Stimulated activated naive B cell treated with anti-CD40 and anti-IgM and Interleukin-4, amounts not matched to agents 10 μg/mL and 1 μg/mL and 100 μg/mL, for 72 hours (primary cell): ENCODE measurements at places on chromosomes 11 and 22.

DNA sequence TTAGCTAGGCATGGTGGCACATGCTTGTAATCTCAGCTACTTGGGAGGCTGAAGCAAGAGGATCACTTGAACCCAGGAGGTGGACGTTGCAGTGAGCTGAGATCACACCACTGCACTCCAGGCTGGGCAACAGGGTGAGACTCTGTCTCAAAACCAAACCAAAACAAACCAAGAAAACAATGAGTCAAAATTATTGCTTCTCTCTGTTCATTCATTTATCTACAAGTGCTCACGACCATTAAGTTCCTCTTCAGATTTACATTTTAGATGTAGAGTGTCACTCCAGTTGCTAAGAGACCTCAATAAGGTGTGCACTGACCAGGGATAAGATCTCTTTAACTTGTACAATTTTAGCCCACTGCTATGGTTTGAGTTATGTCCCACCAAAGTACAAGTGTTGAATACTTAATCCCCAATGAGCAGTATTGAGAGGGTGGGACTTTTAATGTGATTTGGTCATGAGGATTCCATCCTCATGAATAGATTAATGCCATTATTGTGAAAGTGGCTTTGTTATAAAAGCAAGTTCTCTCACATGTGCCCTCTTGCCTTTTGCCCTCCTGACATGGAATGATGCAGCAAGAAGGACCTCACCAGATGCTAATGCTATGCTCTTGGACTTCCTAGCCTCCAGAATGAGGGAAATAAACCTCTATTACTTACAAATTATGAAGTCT lies 7.8 kb downstream of the HNRNPUL2 start:
- no peak overlapping the region for H3K27ac ChIP-seq
- H3K4me3 ChIP-seq = no peak overlapping the region
- H3K36me3 ChIP-seq = peaks cover 76% of the 10 kb centered on the region
- H3K27me3 ChIP-seq = no peaks in the 10 kb centered on the region

DNA sequence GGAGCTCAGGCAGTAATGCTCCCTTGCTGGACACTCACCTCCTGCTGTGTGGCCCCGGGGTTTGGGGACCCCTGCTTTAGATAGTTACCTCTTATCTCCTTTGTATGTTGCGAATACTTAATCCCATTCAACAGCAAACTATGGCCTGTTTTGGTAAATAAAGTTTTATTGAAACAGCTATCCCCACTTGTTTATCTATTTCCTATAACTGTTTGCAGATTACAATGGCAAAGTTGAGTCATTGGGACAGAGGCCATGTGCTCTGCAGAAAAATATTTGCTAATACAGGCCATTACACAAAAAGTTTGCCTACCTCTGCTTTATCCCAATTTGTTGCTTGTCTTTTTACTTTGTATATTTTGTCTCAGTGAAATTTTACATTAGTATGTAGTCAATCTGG lies 68.4 kb downstream of the CACNA1I start:
- no peak for DNase-seq
- no peak overlapping the region for H3K4me3 ChIP-seq
- H3K27ac ChIP-seq = no peak overlapping the region
- H3K36me3 ChIP-seq = no peaks in the 10 kb centered on the region
- peaks cover 19% of the 10 kb centered on the region for H3K27me3 ChIP-seq

DNA sequence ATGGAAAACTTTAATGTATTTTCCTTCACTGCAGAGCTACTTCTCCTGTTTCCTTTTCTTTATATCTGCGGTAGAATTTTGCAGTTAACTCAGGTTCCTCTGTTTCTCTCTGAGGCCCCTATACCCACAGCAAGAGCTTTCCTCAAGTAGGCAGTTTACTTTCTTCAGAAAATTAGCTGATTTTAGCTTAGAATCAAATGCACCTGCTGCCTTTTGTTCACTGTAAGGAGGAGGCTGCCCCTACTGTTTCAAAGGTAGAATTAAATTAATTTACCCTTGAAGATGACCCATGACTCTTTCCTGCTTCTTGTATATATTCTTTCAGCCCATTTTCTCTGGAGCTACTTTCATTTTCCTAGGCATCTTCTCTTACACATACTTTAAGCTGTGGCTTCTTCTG lies 68.7 kb upstream of the GDPD4 start:
- H3K27ac ChIP-seq = no peak overlapping the region
- H3K36me3 ChIP-seq = peaks cover 15% of the 10 kb centered on the region
- no peaks in the 10 kb centered on the region for H3K27me3 ChIP-seq
- H3K4me3 ChIP-seq = no peak overlapping the region

DNA sequence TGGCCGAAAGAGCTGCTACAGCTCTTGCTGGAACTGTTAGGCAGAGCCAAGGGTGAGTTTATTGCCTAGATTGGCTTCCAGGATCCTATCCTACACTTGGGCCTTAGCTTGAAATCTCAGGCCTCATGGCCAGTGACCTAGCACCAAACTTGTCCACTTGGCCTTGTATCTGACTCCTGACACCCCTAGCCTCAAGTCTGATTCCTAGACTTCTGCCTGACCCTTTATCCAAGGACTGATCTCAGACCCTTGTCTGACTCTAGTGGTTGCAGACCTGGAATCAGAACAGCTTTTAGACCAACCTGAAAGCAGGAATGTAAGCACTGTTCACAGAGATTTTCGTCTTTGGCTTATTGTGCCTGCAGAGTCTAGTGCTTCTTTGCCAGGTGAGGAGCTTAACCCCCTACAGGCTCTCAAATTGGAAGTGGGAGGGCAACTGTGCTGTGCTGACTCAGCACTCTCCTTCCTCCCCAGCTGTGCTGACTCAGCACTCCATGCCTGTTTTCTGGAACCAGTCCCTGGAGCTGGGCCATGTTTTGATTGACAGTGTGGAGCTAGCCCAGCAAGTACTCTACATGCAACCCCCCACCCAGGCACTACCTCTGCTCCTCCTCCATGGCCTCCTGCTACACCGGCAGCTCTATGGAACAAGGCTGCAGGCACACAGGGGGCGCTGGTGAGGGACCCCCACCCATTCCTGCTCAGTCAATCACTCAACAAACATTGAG lies 35.1 kb downstream of the RRP8 start:
- no peaks in the 10 kb centered on the region for H3K4me1 ChIP-seq
- no peaks in the 10 kb centered on the region for H3K27me3 ChIP-seq
- H3K27ac ChIP-seq = peak overlapping the region; percentile 45
- no peak overlapping the region for H3K4me3 ChIP-seq

GRCh38 chr11:86463120-86463519 lies 88.4 kb downstream of the CCDC81 start:
- no peak for DNase-seq
- no peak overlapping the region for H3K4me3 ChIP-seq
- no peak overlapping the region for H3K27ac ChIP-seq
- H3K36me3 ChIP-seq = peaks cover 1% of the 10 kb centered on the region
- no peaks in the 10 kb centered on the region for H3K27me3 ChIP-seq

GRCh38 chr11:2133241-2134021 lies 5.8 kb downstream of the IGF2 start:
- no peak overlapping the region for H3K27ac ChIP-seq
- peaks cover 74% of the 10 kb centered on the region for H3K27me3 ChIP-seq
- no peak overlapping the region for H3K4me3 ChIP-seq
- no peaks in the 10 kb centered on the region for H3K36me3 ChIP-seq
- peaks cover 20% of the 10 kb centered on the region for H3K4me1 ChIP-seq

DNA sequence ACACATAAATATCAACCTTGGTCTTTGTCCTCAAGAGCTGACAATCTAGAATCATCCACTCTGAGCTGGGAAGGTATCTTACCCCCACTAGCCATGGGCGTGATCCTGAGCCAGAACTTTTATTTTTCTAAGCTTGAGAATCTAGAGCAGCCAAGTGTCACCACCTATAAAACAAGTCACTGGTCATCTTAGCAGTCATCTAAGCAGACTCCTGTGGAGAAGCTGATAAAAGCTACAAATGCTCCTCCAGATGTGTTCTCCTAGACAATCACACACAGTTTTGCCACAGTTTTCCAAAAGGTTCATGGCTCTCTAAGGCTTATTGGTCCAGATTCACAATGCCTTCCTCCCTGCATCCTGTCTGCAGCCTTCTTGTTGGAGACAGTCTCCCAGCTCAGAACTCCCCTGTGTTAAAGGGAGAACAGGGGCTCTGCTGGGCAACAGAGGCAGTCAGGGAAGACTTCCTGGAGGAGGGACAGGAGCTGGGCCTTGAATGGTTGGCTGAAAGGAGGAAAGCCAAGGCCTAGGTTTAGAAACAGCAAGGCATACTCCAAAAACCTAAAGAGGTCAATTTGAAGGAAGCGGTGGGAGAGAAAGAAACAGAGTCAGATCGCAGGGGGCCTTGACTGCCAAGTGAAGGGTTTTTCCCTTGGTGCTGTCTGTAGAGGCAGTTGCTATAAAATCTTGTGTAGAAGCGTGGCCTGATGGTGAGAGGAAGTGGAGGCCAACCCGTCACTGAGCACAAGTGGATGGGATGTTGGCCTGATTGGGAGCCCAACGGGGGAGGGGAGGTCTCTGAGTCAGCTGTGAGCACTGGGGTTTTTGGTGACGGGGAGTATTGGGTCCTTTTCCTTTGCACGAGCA lies 42.0 kb downstream of the ALX4 start:
- no peaks in the 10 kb centered on the region for H3K4me1 ChIP-seq
- no peak overlapping the region for H3K27ac ChIP-seq
- no peaks in the 10 kb centered on the region for H3K36me3 ChIP-seq
- H3K27me3 ChIP-seq = peaks cover 17% of the 10 kb centered on the region

GRCh38 chr11:94866936-94867795 lies 99.0 kb downstream of the AMOTL1 start:
- DNase-seq = no peak
- H3K27ac ChIP-seq = no peak overlapping the region
- H3K4me3 ChIP-seq = no peak overlapping the region
- H3K27me3 ChIP-seq = no peaks in the 10 kb centered on the region
- H3K4me1 ChIP-seq = no peaks in the 10 kb centered on the region
- H3K36me3 ChIP-seq = no peaks in the 10 kb centered on the region

DNA sequence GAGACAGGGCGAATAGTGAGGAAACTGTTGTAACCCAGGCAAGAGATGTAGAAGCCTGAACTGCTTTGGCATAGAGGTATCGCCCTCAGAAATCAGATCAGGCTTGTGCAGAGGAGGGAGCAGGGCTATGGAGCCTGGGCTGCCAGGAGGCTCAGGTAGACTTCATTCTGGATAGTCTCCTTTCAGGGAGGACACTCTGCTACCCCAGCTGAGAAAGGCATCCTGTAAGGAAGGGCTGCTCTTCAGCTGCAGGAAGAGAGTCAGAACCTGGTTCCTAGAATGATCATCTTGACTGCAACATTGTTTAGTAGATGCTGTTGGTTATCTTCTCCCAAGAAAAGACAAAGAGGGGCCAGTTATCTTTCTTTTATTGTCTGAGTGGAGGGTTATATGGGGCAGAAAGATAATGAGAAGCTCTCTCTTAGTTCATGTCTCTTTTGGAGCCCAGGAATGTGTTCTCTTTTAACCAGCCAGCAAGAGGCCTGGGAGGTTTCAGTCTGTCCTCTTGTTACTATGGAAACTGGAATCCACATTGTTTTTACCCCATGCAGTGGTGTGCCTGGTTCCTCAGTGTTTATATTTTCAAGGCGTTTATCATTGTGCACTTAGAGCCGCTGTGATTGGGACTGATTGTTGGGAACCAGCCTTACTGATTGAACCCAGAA lies 95.7 kb downstream of the STIM1 start:
- peak overlapping the region; percentile 31 for H3K27ac ChIP-seq
- no peak for DNase-seq
- no peaks in the 10 kb centered on the region for H3K27me3 ChIP-seq
- H3K36me3 ChIP-seq = peaks cover 14% of the 10 kb centered on the region

GRCh38 chr22:37545703-37546436 lies 14.4 kb upstream of the CDC42EP1 start:
- no peak for DNase-seq
- H3K27ac ChIP-seq = peak overlapping the region; percentile 80
- peaks cover 19% of the 10 kb centered on the region for H3K27me3 ChIP-seq
- H3K4me1 ChIP-seq = peaks cover 16% of the 10 kb centered on the region
- no peak overlapping the region for H3K4me3 ChIP-seq
- H3K36me3 ChIP-seq = no peaks in the 10 kb centered on the region

DNA sequence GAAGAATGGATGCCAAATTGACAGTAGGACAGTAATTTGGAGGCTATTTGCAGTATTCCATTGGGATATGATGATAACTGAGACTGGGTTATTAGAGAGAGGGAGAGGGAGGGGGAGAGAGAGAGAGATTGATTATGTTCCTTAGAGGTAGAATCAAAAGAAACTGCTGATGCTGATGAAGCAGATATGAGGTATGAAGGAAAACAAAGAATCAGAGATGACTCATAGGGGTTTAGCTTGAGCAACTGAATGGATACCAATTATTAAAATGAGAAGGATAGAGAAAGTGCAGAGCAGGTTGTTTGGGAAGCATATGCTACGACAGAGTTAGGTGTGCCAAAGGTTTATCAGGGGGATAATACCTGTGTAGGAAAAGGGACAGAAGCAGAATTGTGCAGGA lies 12.8 kb upstream of the NUCB2 start:
- no peaks in the 10 kb centered on the region for H3K36me3 ChIP-seq
- no peak overlapping the region for H3K27ac ChIP-seq
- no peak overlapping the region for H3K4me3 ChIP-seq
- H3K27me3 ChIP-seq = peaks cover 5% of the 10 kb centered on the region
- no peak for DNase-seq

DNA sequence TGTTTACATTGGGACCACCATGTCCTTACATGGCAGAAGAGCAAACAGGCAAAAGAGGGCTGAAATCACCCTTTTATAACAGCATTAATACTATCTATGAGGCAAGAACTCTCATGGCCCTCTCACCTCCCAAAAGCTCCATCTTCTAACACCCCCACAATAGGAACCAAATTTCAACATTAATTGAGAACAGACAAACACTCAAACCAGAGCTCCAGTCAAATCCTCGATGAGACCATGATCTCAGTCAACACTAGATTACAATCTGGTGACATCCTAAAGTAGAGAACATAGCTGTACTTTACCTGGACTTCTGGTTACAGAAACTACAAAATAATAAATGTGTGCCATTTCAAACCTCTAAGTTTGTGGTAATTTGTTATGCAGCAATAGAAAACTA lies 25.1 kb downstream of the OR2AG2 start:
- H3K36me3 ChIP-seq = peaks cover 1% of the 10 kb centered on the region
- DNase-seq = no peak
- no peak overlapping the region for H3K4me3 ChIP-seq
- no peak overlapping the region for H3K27ac ChIP-seq
- H3K4me1 ChIP-seq = peaks cover 30% of the 10 kb centered on the region

DNA sequence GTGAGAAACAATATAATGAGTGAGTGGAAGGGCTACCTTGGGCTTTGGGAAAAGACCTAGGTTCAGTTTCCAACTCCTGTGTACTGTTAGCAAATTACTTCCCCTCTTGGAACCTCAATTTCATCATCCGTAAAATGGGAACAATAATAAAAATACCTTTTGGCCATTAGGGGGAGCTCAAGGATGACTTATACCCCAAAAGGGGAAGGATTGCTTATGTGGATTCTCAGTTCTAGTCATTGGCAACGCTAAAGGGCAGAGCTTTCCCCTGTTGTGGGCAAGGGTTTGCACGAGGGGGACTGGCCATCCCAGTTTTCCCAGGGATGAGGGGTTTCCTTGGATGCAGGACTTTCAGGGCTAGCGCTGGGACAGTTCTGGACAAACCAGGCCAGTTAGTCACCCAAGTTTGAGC lies 3.1 kb upstream of the COMMD9 start:
- no peak overlapping the region for H3K4me3 ChIP-seq
- H3K4me1 ChIP-seq = peaks cover 34% of the 10 kb centered on the region
- no peaks in the 10 kb centered on the region for H3K27me3 ChIP-seq
- no peaks in the 10 kb centered on the region for H3K36me3 ChIP-seq
- peak; percentile 24 for DNase-seq

GRCh38 chr11:38948392-38948791 lies 2350.4 kb upstream of the RAG2 start:
- no peak overlapping the region for H3K4me3 ChIP-seq
- H3K36me3 ChIP-seq = no peaks in the 10 kb centered on the region
- no peak overlapping the region for H3K27ac ChIP-seq
- H3K27me3 ChIP-seq = no peaks in the 10 kb centered on the region
- no peak for DNase-seq
- no peaks in the 10 kb centered on the region for H3K4me1 ChIP-seq

GRCh38 chr11:104946907-104947306 lies 21.5 kb downstream of the CASP4 start:
- peaks cover 71% of the 10 kb centered on the region for H3K36me3 ChIP-seq
- H3K4me3 ChIP-seq = no peak overlapping the region
- H3K27me3 ChIP-seq = no peaks in the 10 kb centered on the region
- H3K4me1 ChIP-seq = peaks cover 7% of the 10 kb centered on the region
